ENCODE measurements at places on chromosomes 4 and X. TPM values are rescaled to one million over a fixed set of nuclear protein-coding genes. Genes with fewer than 3 reads are reported as not detected.

GRCh38 chrX:124242131-124242530, 90.3 kb upstream of the TEX13D start:
- H3K36me3 ChIP-seq: no peaks in the 10 kb centered on the region
- H3K4me3 ChIP-seq: no peak overlapping the region
- no peak overlapping the region for H3K27ac ChIP-seq
- peaks cover 3% of the 10 kb centered on the region for H3K27me3 ChIP-seq
- no peak for DNase-seq
- H3K4me1 ChIP-seq: no peaks in the 10 kb centered on the region

GRCh38 chr4:107561481-107561880, 158.6 kb downstream of the PAPSS1 start:
- no peak overlapping the region for H3K4me3 ChIP-seq
- H3K27me3 ChIP-seq: no peaks in the 10 kb centered on the region
- no peaks in the 10 kb centered on the region for H3K36me3 ChIP-seq
- no peak for DNase-seq

DNA sequence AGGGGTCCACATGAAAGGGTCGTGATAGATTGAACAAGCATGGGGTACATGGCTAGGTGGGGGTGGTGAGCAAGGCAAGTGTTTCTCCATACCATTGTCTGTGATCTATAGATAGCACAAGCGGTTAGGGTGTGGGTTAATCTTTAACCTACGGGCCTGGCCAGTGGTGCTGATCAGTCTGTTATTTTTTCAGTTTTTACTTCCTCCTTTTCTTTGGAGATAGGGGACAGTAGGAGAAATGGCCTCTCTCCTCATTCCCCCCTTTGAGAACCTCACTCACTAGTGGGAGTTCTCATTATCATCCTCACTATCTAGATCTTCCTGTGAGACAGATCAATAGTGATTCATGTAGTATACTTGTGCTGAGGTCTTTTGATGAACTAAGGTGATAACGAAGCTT, 16.2 kb upstream of the GPKOW start:
- no peaks in the 10 kb centered on the region for H3K27me3 ChIP-seq
- no peak overlapping the region for H3K27ac ChIP-seq
- no peak overlapping the region for H3K4me3 ChIP-seq
- no peaks in the 10 kb centered on the region for H3K36me3 ChIP-seq
- no peaks in the 10 kb centered on the region for H3K4me1 ChIP-seq

GRCh38 chr4:184479516-184479950, 5.2 kb upstream of the IRF2 start:
- peaks cover 26% of the 10 kb centered on the region for H3K4me1 ChIP-seq
- no peaks in the 10 kb centered on the region for H3K36me3 ChIP-seq
- H3K4me3 ChIP-seq: no peak overlapping the region

DNA sequence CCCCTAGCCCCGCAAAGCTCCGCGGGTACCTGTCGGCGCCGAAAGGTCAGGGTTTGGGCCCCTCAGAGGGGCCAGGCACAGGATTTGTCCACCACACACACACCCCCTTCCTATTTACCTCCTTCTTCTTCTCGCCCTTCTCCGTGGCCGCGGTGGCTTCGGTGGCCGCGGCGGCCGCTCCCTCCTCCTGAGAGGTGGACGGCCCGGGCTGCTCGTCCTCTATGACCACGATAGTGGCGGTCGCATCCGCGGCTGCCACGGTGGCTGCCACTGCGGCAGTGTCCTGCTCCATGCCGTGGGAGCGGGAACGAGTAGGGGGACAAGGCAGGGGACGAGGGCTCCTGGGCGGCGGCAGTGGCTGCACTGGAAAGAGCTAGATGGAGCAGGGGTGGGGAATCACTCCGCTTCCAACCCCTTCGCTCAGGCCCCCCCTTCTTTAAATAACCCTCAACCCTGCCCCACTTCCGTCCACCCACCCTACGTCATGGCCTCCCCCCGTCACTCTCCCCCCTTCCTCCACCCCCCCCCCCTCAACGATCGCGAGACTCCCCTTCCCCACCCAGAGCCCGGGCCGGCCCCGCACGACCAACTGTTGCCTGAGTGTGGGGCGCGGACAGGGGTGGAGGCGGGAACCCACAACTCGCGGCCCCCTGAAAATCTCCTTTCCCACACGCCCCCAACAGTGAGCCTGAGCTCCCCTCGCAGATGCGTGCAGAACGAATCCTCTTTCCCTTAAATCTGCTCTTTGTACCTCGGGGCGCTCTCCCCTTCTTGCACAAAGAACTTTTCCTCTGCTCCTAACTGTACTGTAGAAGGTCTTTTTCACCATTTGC, at the start of gene SMARCA1:
Gene SMARCA1, minus strand, starts transcription at position 412 of the 833 bp plus-strand sequence. Its CDS starts 120 bp downstream, at position 292.
- H3K4me1 ChIP-seq: no peaks in the 10 kb centered on the region
- no peaks in the 10 kb centered on the region for H3K36me3 ChIP-seq

DNA sequence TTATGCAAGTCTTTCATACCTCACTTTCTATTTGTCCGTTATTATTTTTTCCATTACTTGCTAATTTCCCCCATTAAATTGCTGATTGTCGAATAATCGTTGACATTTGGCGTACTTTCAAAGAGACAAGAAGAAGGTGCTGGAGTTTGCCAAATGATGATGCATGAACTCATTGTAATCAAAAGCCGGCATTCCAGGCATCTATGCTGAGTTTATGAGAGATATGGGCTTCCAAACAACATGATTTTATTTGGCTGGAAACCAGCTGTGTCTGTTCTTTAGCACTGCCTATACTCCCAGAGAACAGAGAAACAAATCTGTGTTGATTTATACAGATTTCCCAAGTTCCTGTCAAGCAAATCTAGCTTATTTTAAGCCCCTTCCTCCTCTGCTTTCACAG, 80.8 kb upstream of the RPS6KA3 start:
- H3K27me3 ChIP-seq: peaks cover 12% of the 10 kb centered on the region
- no peaks in the 10 kb centered on the region for H3K4me1 ChIP-seq
- H3K36me3 ChIP-seq: no peaks in the 10 kb centered on the region
- no peak overlapping the region for H3K4me3 ChIP-seq
- no peak overlapping the region for H3K27ac ChIP-seq

GRCh38 chr4:101239665-101240064, 107.7 kb downstream of the PPP3CA start:
- H3K27ac ChIP-seq: no peak overlapping the region
- H3K4me3 ChIP-seq: no peak overlapping the region
- no peaks in the 10 kb centered on the region for H3K27me3 ChIP-seq
- no peak for DNase-seq

DNA sequence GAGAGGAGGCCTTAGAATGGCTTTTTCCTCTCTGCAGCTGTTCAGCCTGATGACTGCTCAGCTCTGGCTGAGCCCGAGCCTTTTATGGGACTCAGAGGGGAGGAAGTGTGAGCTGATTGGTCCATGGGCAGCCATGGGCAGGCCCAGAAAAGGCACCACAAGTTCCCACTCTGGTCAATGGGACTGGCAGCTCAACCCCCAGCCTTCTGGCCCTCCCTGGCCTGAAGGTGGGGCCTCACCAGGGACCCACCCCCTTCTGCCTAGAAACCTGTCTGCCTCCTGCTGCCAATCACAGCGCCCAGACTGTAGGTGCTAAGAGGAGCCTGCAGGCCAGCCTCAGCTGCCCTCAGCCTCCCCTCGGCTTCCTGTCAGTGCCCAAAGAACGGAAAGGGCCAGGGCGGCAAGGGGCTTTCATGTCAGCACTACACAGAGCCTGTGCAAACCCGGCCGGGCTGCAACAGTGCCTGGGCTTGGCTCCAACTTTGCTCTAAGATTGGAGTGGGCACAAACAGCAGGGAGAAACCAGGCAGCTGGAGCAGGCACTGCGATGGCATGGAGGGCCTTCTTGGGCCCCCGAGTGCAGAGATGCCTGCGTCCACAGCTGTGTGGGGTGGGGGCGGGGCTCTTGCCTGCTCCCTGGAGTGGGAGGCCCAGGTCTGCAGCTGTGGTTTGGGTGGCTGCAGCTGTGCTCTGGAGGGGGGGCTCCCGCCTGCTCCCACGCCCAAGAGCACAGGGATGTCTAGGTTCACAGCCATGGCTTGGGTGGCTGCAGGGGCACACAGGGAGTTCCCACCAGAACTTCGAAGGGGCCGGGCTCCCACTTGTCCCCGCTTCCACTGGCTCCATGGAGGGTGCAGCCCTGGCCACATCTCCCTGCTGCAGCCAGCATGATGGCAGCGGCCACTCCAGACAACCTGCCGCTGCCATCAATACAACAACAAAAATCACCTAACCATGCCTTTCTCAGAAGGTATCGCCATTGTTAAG, 92.6 kb downstream of the NXF2 start:
- peaks cover 11% of the 10 kb centered on the region for H3K27me3 ChIP-seq
- no peaks in the 10 kb centered on the region for H3K4me1 ChIP-seq
- no peak overlapping the region for H3K27ac ChIP-seq
- no peak for DNase-seq

Gene NPY2R
- total RNA-seq: 0.39 TPM

Gene HSFX3
- not detected for total RNA-seq

Gene SMIM10L2A
- total RNA-seq: 14.4 TPM

Gene HPGD
- 14.8 TPM for total RNA-seq

Gene CFP
- total RNA-seq: 2.9 TPM

Gene FGFR3
- total RNA-seq: 36.2 TPM
